ENCODE measurements at places on chromosomes 12 and 14.

- H3K4me1 ChIP-seq = peaks cover 8% of the 10 kb centered on the region
- no peak for DNase-seq
- H3K36me3 ChIP-seq = no peaks in the 10 kb centered on the region
- H3K4me3 ChIP-seq = no peak overlapping the region
- peaks cover 26% of the 10 kb centered on the region for H3K27me3 ChIP-seq
These were observed 34.2 kb upstream of the MAP1LC3B2 start for GRCh38 chr12:116524964-116525379.

GRCh38 chr12:112852810-112853209 is 54.0 kb upstream of the OAS1 start:
- H3K27ac ChIP-seq = no peak overlapping the region
- no peak overlapping the region for H3K4me3 ChIP-seq
- no peak for DNase-seq

- no peaks in the 10 kb centered on the region for H3K36me3 ChIP-seq
- H3K4me1 ChIP-seq = peaks cover 2% of the 10 kb centered on the region
- no peak overlapping the region for H3K27ac ChIP-seq
- no peak for DNase-seq
These were observed 25.5 kb downstream of the NKX2-8 start for GRCh38 chr14:36556811-36557433.

DNA sequence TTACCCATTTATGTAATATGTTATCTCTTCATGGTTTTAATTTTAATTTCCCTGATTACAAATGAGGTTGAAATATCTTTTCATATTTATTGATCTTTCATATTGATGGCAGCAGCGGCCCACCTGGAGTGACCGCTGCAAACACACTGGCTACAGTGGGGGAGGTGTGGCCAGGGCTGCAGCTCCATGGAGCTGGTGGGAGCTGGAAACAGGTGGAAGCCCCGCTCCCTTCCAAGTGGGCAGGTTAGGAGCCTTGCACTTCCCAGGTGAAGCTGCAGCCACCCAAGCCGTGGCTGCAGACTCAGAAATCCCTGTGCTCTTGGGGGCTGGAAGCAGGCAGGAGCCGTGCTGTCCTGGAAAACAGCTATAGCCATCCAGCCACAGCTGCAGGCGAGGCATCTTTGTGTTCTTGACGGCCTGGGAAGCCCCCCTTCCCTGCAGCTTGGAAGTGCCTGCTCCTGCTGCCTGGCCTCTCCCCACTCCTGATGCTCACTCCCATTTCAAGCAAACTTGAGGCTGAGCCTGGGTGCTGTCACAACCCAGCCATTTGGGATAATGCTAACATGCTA is 201.1 kb downstream of the TMEM117 start:
- DNase-seq = no peak
- H3K27me3 ChIP-seq = no peaks in the 10 kb centered on the region
- H3K27ac ChIP-seq = no peak overlapping the region
- no peak overlapping the region for H3K4me3 ChIP-seq
- no peaks in the 10 kb centered on the region for H3K36me3 ChIP-seq

DNA sequence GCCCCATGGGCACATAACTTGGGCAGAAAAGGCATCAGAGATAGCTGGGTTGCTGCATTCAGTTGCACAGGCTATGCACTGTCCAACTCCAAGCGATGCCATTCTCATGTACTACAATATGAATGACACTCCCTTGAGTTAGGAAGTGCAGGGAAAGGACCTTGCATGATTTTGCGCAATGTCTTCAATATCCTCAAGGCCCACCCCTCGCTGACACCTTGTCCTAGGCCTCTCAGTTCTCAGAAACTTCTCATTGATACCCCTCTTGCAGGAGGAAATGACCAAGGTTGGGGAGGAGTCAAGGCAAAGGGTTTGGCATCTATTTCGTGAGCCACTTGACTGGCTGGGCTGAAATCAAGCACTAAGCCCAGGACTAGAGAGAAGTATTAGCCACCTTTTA is 70.4 kb downstream of the ARL6IP4 start:
- no peak for DNase-seq
- no peaks in the 10 kb centered on the region for H3K27me3 ChIP-seq
- no peak overlapping the region for H3K4me3 ChIP-seq
- peaks cover 8% of the 10 kb centered on the region for H3K4me1 ChIP-seq
- no peak overlapping the region for H3K27ac ChIP-seq

DNA sequence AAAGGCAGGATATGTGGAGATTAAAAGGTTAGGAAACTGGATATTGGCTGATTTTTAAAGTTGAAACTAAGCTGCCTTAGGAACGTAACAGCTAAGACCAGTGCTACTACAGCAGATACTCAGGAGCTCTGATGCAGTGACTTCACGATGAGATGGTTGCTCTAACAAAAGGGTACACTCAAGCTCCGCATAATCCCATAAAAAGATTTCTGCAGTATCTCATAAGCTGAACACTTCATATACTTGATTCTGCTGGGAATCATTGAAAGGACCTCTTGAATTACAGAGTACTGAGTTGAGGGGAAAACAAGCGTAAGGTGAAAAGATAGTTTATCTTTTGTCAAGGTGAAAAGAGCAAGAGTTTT is 3.7 kb downstream of the RNF10 start:
- H3K27me3 ChIP-seq = no peaks in the 10 kb centered on the region
- no peak overlapping the region for H3K27ac ChIP-seq
- H3K4me3 ChIP-seq = peak overlapping the region; percentile 94
- H3K4me1 ChIP-seq = peaks cover 48% of the 10 kb centered on the region
- DNase-seq = no peak

GRCh38 chr12:4858386-4858785 is 51.3 kb upstream of the KCNA1 start:
- peaks cover 24% of the 10 kb centered on the region for H3K4me1 ChIP-seq
- DNase-seq = no peak
- H3K4me3 ChIP-seq = peak overlapping the region; percentile 77
- no peak overlapping the region for H3K27ac ChIP-seq
- H3K36me3 ChIP-seq = no peaks in the 10 kb centered on the region
- H3K27me3 ChIP-seq = peaks cover 19% of the 10 kb centered on the region

DNA sequence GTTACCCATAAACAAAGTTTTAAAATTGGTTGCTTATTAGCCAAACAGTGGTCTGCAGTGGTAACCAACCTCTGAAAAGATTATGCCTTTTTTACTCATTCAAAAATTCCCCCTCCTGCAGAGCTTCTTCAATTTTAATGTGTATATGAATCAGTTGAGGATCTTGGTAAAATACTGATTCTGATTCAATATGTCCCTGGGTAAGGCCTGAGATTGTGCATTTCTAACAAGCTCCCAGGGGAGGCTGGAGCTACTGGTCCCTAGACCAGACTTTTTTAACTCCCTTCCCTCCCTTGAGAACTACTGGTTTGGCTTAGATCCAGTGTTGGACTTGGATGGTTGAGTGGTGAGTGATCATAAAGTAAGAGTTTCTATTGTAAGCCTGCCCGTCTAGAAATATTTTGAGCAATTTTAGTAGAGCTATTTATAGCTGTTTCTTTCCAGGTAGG is 90.2 kb downstream of the FUT8 start:
- no peak overlapping the region for H3K27ac ChIP-seq
- DNase-seq = no peak
- H3K36me3 ChIP-seq = peaks cover 22% of the 10 kb centered on the region
- no peak overlapping the region for H3K4me3 ChIP-seq

DNA sequence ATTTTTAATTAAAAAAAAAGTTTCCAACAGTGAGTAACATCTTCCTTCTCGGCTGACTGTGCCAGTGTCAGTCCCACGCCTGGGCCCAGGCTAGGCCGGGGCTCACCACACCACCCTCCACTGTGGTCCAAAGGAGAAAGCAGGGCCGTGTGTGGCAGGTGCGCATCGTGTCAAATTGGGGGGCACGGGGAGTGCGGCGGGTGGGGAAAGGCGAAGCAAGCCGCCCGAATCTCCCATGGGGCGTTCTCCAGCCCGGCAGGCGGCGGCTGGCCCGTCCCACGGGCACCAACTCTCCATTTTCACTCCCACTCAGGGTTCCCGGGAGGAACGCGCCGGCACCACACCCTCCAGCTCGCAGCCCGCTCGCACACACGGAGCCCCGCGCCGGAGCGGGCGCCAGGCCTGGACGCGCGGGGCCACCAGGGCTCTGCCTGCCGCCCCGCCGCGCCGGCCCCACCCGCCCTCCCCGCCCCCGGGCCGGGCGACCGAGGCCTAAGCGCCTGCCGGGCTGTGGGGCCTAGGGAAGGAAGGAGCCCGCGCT is 604 bp downstream of the EEA1 start:
- peak; percentile 67 for DNase-seq
- H3K27me3 ChIP-seq = no peaks in the 10 kb centered on the region
- peaks cover 6% of the 10 kb centered on the region for H3K36me3 ChIP-seq
- peak overlapping the region; percentile 81 for H3K4me3 ChIP-seq
- H3K4me1 ChIP-seq = peaks cover 27% of the 10 kb centered on the region

GRCh38 chr12:82517027-82517426 is 158.7 kb downstream of the METTL25 start:
- no peaks in the 10 kb centered on the region for H3K36me3 ChIP-seq
- no peak for DNase-seq
- no peaks in the 10 kb centered on the region for H3K27me3 ChIP-seq
- H3K4me3 ChIP-seq = no peak overlapping the region
- H3K27ac ChIP-seq = no peak overlapping the region

DNA sequence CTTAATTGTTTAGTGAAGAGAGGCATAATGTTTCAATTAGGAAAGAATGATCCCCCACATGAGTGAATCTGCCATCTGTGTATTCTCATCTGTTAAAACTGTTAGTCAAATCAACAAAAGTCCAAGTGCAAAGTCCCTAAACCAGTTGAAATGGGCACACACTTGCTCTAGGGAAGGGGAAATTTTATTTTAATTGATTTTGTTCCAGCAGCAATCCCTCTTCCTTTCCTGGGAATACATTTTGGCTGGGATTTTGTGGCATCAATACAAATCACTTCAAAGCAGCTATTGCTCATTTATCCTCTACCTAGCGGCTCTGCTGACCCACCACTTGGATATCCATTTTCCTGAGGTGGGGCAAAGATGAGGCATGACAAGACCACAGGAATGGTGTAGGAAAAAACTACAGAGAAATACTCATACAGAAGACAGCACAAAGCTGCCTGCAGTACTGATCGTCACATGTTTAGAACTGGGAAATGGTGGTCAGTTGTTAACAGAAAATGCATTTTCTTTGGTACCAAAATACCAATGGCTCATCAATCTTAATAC is 9.8 kb upstream of the SSTR1 start:
- DNase-seq = no peak
- no peaks in the 10 kb centered on the region for H3K36me3 ChIP-seq
- H3K27me3 ChIP-seq = no peaks in the 10 kb centered on the region
- no peak overlapping the region for H3K27ac ChIP-seq
- no peak overlapping the region for H3K4me3 ChIP-seq
- H3K4me1 ChIP-seq = no peaks in the 10 kb centered on the region

GRCh38 chr12:82682851-82683261 is 3.9 kb upstream of the TMTC2 start:
- DNase-seq = no peak
- H3K36me3 ChIP-seq = no peaks in the 10 kb centered on the region
- peaks cover 23% of the 10 kb centered on the region for H3K27me3 ChIP-seq
- no peak overlapping the region for H3K27ac ChIP-seq
- H3K4me1 ChIP-seq = peaks cover 5% of the 10 kb centered on the region

GRCh38 chr14:42856106-42856505 is 1249.4 kb downstream of the LRFN5 start:
- no peak overlapping the region for H3K4me3 ChIP-seq
- no peak overlapping the region for H3K27ac ChIP-seq
- H3K27me3 ChIP-seq = no peaks in the 10 kb centered on the region
- no peak for DNase-seq

DNA sequence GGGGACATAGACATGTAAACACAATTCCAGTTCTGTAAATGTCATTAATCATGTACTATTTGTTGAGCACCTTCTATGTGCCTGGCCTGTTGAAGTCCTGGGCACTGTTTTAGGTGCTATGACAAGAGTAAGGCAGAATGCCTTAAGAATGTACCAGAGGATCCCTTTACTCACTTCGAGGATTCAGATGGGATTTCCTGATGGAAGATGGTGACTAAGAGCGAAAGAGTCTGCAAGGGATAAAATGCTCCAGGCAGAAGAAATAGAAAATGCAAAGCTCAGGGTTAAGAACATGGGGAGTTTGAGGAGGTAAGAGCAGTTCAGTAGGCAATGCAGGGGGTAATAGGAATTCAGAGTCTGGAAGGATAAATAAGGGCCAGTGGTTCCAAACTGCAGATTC is 671.3 kb upstream of the TBX3 start:
- H3K36me3 ChIP-seq = no peaks in the 10 kb centered on the region
- no peak for DNase-seq
- no peak overlapping the region for H3K4me3 ChIP-seq
- no peaks in the 10 kb centered on the region for H3K27me3 ChIP-seq
- H3K4me1 ChIP-seq = no peaks in the 10 kb centered on the region

- H3K27me3 ChIP-seq = peaks cover 9% of the 10 kb centered on the region
- no peak for DNase-seq
- H3K4me3 ChIP-seq = no peak overlapping the region
- no peaks in the 10 kb centered on the region for H3K36me3 ChIP-seq
- H3K4me1 ChIP-seq = no peaks in the 10 kb centered on the region
- no peak overlapping the region for H3K27ac ChIP-seq
These were observed 13.8 kb upstream of the BCL2L14 start for GRCh38 chr12:12056951-12057350.

GRCh38 chr14:32941668-32942065 is 3.0 kb downstream of the NPAS3 start:
- peaks cover 4% of the 10 kb centered on the region for H3K4me1 ChIP-seq
- H3K36me3 ChIP-seq = no peaks in the 10 kb centered on the region
- DNase-seq = no peak
- H3K27me3 ChIP-seq = peaks cover 50% of the 10 kb centered on the region
- H3K4me3 ChIP-seq = no peak overlapping the region
- H3K27ac ChIP-seq = no peak overlapping the region

- H3K36me3 ChIP-seq = no peaks in the 10 kb centered on the region
- no peak overlapping the region for H3K27ac ChIP-seq
- H3K27me3 ChIP-seq = peaks cover 2% of the 10 kb centered on the region
- no peak overlapping the region for H3K4me3 ChIP-seq
- DNase-seq = no peak
These were observed 63.7 kb downstream of the DNAI7 start for GRCh38 chr12:25131270-25131669.

GRCh38 chr12:11486623-11487444 is 91.5 kb upstream of the PRB2 start:
- H3K27me3 ChIP-seq = peaks cover 7% of the 10 kb centered on the region
- peak; percentile 70 for DNase-seq
- no peak overlapping the region for H3K4me3 ChIP-seq
- no peak overlapping the region for H3K27ac ChIP-seq
- peaks cover 4% of the 10 kb centered on the region for H3K4me1 ChIP-seq

- H3K4me1 ChIP-seq = peaks cover 1% of the 10 kb centered on the region
- H3K4me3 ChIP-seq = no peak overlapping the region
- H3K27me3 ChIP-seq = no peaks in the 10 kb centered on the region
- H3K27ac ChIP-seq = no peak overlapping the region
These were observed 33.5 kb upstream of the CDK2AP1 start for GRCh38 chr12:123305136-123305535.

- peak overlapping the region; percentile 62 for H3K4me3 ChIP-seq
- H3K27me3 ChIP-seq = peaks cover 30% of the 10 kb centered on the region
- H3K4me1 ChIP-seq = peaks cover 16% of the 10 kb centered on the region
- no peak overlapping the region for H3K27ac ChIP-seq
- peaks cover 2% of the 10 kb centered on the region for H3K36me3 ChIP-seq
These were observed 55.9 kb upstream of the LRRK2 start for GRCh38 chr12:40168868-40169267.

- H3K4me1 ChIP-seq = peaks cover 32% of the 10 kb centered on the region
- no peak overlapping the region for H3K4me3 ChIP-seq
- H3K36me3 ChIP-seq = peaks cover 13% of the 10 kb centered on the region
- no peaks in the 10 kb centered on the region for H3K27me3 ChIP-seq
These were observed 16.4 kb downstream of the ANO6 start for GRCh38 chr12:45232146-45232755.

Data from T-helper 2 cell treated with Interferon-gamma antibody and Interleukin-4, amounts not matched to agents 5 μg/mL and 100 μg/mL, for 36 hours (primary cell).